Thoracic aorta (tissue), 2 donors: ENCODE measurements at places on chromosomes 5 and 9. TPM values are rescaled to one million over a fixed set of nuclear protein-coding genes. Genes with fewer than 3 reads are reported as not detected.

DNA sequence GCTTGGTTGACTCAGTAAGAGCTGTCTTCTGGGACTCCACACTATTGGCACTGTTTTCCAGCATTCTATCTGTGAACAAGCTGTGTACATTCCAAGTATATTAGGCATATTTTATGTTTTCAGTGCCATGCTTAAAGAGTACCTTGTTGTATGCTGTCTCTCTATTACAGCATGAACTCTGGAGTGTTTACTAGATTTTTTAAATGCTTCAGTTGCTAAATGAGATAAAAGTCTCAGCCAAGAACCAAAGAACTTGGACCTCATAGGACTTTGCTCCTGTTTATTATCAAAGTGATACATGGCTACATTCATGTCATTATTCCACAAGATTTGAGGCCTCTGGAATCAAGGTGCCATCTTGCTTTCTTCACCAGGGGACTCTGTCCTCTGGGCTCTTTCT, 167.2 kb downstream of the C9orf152 start:
- no peaks in the 10 kb centered on the region for H3K36me3 ChIP-seq
- no peak for DNase-seq
- peaks cover 27% of the 10 kb centered on the region for H3K4me1 ChIP-seq
- no peak overlapping the region for H3K4me3 ChIP-seq

DNA sequence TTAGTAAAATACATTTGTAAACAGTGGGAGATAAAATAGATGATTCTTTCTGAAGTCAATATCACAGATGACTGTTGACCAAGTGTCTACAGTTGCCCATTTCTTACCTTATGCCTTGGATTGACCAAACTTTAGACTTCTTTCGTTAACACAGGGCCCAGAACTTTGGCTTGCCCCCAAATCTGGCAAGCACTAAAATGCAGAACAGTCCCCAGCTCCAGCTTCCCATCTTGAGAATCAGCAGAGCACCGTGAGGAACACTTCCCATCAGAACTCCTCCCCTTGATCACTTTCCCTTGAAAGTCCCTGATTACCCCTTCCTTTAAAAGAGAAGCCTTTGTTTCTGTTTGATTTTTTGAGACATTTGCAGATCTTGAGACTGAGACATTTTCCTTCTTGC, 1039.9 kb downstream of the TLE1 start:
- no peaks in the 10 kb centered on the region for H3K36me3 ChIP-seq
- H3K4me1 ChIP-seq = peaks cover 13% of the 10 kb centered on the region
- no peak overlapping the region for H3K4me3 ChIP-seq
- H3K27ac ChIP-seq = peak overlapping the region; percentile 2

DNA sequence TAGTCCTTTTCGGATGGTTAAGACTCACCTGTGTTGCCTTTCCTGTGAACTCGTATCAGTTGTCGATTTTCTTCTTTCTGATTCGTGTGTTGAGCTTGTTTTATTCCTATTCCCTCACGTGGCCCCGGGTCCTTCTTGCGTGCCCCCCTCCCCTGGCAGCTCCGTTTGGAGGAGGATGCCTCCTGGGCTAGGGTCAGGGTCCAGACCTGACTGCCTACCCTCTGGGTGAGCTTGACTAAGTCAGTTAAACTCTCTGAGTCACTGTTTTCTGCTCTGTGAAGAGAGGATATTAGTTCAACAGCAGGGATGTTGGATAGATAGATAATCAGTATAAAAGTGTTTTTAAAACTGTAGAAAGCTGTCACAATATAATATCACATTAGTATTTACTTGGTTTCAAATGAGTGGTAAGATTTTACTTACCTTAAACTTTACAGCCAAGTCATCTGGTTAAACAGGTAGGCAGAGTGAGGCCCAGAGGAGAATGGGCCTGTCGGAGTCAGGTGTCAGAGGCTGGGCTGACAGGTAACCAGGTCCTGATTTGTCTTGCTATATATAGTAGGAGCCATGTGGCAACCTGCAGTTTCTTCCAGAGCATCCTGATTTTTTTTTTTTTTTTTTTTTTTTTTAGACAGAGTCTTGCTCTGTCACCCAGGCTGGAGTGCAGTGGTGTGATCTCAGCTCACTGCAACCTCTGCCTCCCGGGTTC, 24.2 kb downstream of the PPARGC1B start:
- no peak overlapping the region for H3K27ac ChIP-seq
- no peaks in the 10 kb centered on the region for H3K4me1 ChIP-seq
- no peaks in the 10 kb centered on the region for H3K27me3 ChIP-seq
- H3K36me3 ChIP-seq = no peaks in the 10 kb centered on the region
- H3K4me3 ChIP-seq = no peak overlapping the region
- DNase-seq = no peak

DNA sequence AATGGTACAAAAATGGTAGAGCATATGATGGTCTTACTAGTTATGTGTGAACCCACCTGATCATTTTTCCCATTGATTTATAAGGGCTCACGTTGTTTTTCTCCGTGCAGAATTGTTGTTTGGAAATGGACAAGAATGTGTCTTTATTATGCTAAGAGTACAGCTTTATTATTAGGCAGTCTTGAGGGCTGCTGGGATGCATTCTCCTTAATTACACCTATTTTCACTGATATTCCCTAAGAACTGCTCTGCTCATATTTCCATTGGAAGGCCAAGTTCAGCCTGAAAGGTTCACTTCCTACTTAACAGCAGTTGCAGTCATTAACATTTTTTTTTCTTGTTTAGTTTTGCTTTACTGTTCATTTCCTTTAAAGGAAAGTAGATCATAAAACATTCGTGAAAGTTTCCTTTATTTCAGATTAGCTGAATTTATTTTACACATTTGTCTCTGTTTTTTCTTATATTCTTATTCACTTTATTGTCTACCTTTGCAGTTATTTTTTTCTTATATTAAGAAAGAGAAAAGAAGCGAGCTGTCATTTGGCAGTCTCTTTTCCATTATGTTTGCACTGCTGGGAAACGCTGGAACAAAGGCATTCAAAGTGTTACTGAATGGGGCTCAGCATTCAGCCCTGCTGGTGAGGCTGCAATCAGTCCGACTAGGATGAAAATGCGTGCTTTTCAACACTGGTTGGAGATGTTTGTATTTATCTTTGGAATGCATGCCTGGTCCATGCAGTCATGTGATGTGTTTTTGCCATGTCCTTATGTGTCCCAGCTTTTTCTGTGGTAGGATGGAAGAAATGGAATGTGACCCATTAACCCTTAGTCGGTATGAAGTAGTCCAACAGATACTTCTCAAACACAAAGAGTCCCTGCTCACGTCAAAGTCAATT, 602.7 kb upstream of the ZNF608 start:
- peaks cover 8% of the 10 kb centered on the region for H3K4me1 ChIP-seq
- no peak overlapping the region for H3K4me3 ChIP-seq
- H3K27ac ChIP-seq = no peak overlapping the region
- no peak for DNase-seq
- no peaks in the 10 kb centered on the region for H3K27me3 ChIP-seq

DNA sequence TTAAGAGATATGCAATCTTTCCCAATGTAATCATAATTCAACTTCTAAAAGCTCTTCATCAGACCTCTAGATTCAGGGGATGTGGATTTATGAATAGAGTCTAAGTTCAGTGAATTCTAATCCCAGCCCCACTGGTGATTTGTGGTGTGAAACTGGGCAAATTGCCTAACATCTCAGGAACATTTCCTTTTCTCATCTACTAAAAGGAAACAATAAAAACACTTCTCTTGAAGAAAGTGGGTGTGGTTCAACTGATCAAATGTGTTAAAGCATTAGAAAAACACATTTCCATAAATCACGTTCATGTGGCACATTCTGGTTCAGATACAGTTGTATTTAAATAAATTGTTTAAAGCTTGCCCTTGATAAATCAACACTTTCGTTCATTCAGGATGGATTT, 631.7 kb upstream of the CDH6 start:
- no peak overlapping the region for H3K27ac ChIP-seq
- no peaks in the 10 kb centered on the region for H3K27me3 ChIP-seq
- no peaks in the 10 kb centered on the region for H3K36me3 ChIP-seq
- no peak for DNase-seq
- no peaks in the 10 kb centered on the region for H3K4me1 ChIP-seq

GRCh38 chr5:124419531-124419930, 326.9 kb downstream of the ZNF608 start:
- no peak for DNase-seq
- no peaks in the 10 kb centered on the region for H3K36me3 ChIP-seq
- no peaks in the 10 kb centered on the region for H3K27me3 ChIP-seq
- no peak overlapping the region for H3K27ac ChIP-seq
- H3K4me3 ChIP-seq = no peak overlapping the region

GRCh38 chr5:87752362-87752761, 339.6 kb upstream of the CCNH start:
- DNase-seq = no peak
- H3K27me3 ChIP-seq = no peaks in the 10 kb centered on the region
- H3K4me1 ChIP-seq = no peaks in the 10 kb centered on the region
- no peak overlapping the region for H3K4me3 ChIP-seq
- no peaks in the 10 kb centered on the region for H3K36me3 ChIP-seq

VDAC1 gene
- 77.0 TPM for total RNA-seq

IL9 gene
- not detected for total RNA-seq

DNA sequence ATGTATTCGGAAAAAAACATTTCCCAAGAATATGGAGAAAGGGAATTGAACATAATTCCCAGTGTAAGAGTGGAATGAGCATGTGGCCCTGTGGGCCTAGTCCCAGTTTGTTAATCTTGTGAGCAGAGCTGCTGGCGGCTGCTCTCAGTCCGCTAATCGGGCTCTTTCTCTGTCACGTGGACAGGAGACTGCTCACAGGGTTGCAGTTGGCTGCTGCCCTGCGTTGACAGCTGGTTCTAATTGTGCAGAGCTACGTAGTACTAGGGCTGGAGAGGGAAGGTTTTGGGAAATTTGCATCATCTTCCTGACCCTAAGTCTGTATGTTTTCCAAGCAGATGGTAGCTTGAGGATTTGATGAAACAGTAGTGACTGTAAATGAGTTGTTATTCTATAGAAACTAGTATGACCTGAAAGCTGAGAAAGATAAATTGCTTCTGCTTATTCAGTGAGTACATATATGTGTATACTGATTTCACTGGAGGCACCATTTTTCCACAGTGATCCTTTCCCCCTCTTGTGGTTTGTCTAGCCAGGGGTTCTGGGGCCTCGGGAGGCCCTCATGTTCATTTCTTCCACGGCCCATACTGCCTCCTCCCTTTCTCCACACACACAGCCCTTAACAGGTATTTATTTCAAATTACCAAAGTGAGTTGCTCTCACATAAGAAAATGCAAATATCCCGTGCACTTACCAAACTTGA, 100.6 kb downstream of the ANGPTL2 start:
- H3K27me3 ChIP-seq = no peaks in the 10 kb centered on the region
- H3K36me3 ChIP-seq = no peaks in the 10 kb centered on the region
- H3K27ac ChIP-seq = peak overlapping the region; percentile 63

DNA sequence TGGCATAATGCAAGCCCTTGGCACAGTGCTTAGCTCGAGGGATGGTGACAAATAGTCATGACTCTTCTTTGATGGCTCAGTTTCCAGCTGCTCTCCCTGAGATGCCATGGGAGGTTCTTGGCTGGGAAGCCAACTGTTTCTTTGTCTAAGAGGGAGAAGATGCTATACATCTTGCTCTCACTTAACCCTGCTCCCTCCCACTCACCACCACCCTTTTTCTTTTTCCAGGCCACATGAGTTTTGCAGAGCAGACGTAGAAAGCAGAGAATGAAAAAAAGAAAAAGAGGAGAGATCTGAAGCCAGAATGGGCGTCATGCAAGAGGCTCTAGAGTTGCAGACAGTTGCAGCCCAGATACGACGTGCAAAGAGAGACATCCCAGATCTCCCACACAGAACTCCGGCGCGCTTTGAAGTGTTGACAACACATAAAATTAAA, 160.5 kb downstream of the FGF18 start:
- no peaks in the 10 kb centered on the region for H3K36me3 ChIP-seq
- DNase-seq = no peak
- H3K27me3 ChIP-seq = no peaks in the 10 kb centered on the region
- no peak overlapping the region for H3K4me3 ChIP-seq
- H3K4me1 ChIP-seq = no peaks in the 10 kb centered on the region

MRPL36 gene
- 26.2 TPM for total RNA-seq

GRCh38 chr5:151864061-151864748, 60.4 kb downstream of the GLRA1 start:
- no peaks in the 10 kb centered on the region for H3K4me1 ChIP-seq
- H3K27ac ChIP-seq = no peak overlapping the region
- DNase-seq = no peak
- H3K36me3 ChIP-seq = no peaks in the 10 kb centered on the region
- no peaks in the 10 kb centered on the region for H3K27me3 ChIP-seq
- H3K4me3 ChIP-seq = no peak overlapping the region

GRCh38 chr9:125529107-125529506, 177.9 kb downstream of the MAPKAP1 start:
- no peak overlapping the region for H3K27ac ChIP-seq
- no peak overlapping the region for H3K4me3 ChIP-seq
- no peaks in the 10 kb centered on the region for H3K27me3 ChIP-seq

GRCh38 chr5:14172149-14172795, 29.1 kb downstream of the TRIO start:
- no peaks in the 10 kb centered on the region for H3K27me3 ChIP-seq
- no peak for DNase-seq
- H3K27ac ChIP-seq = no peak overlapping the region
- H3K4me1 ChIP-seq = peaks cover 50% of the 10 kb centered on the region

LCN2 gene
- not detected for total RNA-seq

DNA sequence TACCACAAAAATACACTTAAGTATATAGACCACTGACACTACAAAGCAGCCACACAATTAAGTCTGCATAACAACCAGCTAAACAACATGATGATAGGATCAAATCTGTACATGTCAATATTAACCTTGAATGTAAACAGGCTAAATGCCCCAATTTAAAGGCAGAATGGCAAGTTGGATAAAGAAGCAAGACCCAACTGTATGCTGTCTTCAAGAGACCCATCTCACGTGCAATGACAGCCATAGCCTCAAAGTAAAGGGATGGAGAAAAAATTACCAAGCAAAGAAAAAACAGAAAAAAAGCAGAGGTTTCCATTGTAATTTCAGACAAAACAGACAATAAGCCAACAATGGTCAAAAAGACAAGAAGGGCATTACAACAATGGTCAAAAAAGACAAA, 77.3 kb upstream of the APC start:
- H3K4me1 ChIP-seq = no peaks in the 10 kb centered on the region
- H3K27me3 ChIP-seq = no peaks in the 10 kb centered on the region
- no peak for DNase-seq
- H3K36me3 ChIP-seq = no peaks in the 10 kb centered on the region
- no peak overlapping the region for H3K27ac ChIP-seq

DNA sequence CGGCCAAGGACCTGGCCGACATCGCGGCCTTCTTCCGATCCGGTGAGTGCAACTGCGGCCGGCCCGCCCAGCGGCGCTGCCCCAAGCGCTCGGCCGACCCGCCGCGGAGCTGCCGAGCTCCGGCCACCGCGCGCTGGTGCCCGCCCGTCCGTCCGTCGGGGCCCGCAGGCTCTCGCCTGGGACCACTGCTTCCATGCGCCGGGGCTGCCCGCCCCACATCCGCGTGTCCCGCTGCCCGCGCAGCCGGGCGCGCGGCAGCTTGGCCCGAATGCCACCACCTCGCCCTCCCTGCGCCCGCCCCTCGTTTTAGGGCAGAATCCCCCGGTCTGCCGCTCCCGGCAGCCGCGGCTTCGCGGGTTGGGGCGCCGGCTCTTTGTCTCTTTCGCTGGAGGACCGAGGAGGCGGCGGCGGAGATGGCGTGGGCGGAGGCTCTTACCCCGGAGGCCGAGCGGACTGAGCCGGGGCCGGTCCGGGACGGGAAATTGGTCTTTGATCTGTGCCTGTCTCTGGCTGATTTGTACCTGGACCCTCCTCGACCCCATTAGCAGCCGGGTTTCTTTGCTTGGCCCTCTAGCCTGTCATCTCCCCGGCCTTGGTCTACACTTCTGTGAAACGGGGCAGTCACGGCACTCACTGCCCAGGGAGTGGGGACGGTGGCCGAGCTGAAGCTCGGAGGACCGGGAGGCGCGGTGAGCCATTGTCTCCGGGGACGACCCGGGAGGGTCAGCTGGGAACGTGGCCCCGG, 871 bp downstream of the TRIO start:
- H3K27ac ChIP-seq = peak overlapping the region; percentile 99
- H3K4me1 ChIP-seq = peaks cover 46% of the 10 kb centered on the region
- no peaks in the 10 kb centered on the region for H3K36me3 ChIP-seq
- DNase-seq = no peak
